ENCODE measurements at places on chromosomes 16 and 17.

- DNase-seq = no peak
These were observed 42.4 kb downstream of the PPL start for GRCh38 chr16:4894276-4895150.

- DNase-seq = no peak
These were observed 49.3 kb downstream of the N4BP1 start for GRCh38 chr16:48560692-48561091.

DNA sequence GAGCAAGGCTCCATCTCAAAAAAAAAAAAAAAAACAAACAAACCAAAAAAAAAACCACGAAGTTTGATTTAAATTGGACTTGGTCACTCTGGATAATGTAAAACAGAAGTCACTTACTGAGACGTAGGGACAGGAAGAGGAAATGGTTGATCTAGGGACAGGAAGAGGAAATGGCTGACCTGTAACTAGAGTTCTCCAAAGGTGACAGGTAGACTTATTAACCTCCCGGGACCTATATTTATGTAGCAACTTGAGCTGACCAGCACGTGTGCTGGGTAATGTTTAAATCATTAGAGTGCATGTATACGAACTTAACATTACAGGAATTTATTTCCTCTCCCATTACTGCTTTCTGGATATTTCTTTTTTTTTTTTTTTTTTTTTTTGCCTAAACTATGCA is 81.5 kb upstream of the DHX40 start:
- DNase-seq = no peak

- no peak for DNase-seq
These were observed 73.2 kb upstream of the RPL38 start for GRCh38 chr17:74130276-74130675.

- no peak for DNase-seq
These were observed 112.5 kb upstream of the SOX9 start for GRCh38 chr17:72008236-72008876.

GRCh38 chr17:77869665-77870132 is 88.8 kb upstream of the TNRC6C start:
- DNase-seq = no peak

GRCh38 chr17:45896803-45897693 is 2.7 kb downstream of the MAPT start:
- no peak for DNase-seq

DNA sequence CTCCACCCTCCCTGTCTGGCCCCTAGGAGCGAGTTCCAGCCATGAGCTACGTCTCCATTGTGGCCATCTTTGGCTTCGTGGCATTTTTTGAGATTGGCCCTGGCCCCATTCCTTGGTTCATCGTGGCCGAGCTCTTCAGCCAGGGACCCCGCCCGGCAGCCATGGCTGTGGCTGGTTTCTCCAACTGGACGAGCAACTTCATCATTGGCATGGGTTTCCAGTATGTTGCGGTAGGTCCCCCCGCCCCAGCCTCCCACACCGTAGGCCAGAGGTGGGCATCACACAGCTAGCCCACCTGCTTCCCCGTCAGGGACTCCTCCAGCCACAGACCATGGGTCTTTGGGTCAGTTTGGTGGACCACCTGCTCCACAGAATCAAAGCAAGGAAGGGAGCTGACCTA is 4.2 kb downstream of the SLC2A4 start:
- no peak for DNase-seq

GRCh38 chr16:17654142-17654541 is 183.4 kb upstream of the XYLT1 start:
- DNase-seq = no peak

DNA sequence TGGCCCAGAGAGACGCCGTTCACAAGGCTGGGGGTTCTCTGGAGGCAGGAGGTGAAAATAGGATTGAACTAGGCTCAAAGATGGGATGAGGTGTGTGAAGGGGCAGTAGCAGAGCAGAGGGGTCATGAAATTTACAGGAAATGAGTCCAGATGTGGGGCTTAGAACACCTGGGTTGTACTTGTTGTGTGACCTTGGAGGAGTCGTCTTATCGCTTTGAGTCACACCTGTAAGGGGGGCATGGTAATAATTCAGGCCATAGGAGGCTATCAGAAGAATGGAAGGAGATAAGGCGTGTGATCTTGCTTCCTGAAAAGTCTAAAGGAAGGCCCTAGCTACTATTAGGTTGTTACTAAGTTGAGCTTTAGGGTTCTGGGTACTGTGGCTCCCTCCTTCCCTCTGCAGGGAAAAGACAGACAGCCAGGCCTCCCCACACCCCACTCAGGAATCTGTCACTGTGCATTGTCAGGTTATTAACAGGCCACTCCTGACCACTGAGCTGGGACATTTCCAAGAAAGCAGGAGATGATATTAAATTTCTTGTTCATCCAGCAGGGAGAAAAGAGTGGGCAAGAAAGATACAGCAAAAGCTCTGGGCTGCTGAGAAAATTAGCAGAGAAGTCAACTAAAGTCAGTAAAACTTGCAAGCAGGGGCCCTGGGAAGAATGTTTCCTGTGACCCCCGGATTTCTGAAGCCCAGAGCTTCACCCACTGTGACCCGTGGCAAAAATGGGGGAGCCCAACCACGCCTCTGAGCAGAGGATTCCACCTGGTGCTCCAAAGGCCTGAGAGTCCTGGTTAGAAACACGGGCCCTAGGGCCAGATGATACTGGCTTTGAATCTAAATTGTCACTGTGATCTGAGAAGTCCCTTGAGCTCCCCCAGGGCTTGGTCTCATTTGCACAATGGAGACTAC is 6.0 kb upstream of the CDC42EP4 start:
- DNase-seq = no peak

GRCh38 chr17:70552230-70552981 is 383.1 kb downstream of the KCNJ2 start:
- no peak for DNase-seq

- DNase-seq = no peak
These were observed 12.8 kb downstream of the ATPAF2 start for GRCh38 chr17:18025945-18026776.

DNA sequence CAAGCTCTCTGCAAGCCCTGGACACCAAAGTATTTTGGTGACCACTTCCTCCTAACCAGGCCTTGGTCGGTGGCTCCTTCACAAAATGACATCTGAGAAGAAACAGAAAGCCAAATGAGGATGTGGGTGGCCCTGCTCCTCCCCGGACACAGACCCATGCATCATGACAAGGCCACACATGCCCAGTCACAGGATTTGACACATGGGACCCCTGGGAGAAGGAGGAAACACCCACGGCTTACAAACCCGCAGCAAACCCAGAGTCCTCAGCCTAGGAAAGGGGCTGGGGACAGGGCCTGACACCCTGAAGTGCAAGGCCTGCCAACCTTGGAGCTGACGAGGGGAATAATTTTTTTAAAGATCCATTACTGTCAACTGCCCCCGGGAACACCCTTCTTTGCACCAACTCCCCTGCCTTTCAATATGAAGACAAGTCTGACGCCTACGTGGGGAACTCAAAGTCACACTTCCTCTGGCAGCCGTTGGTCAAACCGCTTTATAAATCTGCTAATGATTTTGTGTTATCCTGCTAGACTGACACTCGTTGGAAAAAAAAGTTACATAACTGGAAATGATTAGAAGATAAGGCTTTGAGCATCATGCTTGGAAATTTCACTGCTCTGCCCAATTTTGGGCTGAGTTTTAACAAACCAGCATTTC is 41.3 kb downstream of the GAS7 start:
- no peak for DNase-seq

- no peak for DNase-seq
These were observed 2.9 kb downstream of the CLUH start for GRCh38 chr17:2708585-2709182.

GRCh38 chr17:81683208-81683583 is 401 bp downstream of the ARL16 start:
- no peak for DNase-seq

GRCh38 chr17:77382966-77383612 is 242.3 kb downstream of the SEC14L1 start:
- DNase-seq = no peak

DNA sequence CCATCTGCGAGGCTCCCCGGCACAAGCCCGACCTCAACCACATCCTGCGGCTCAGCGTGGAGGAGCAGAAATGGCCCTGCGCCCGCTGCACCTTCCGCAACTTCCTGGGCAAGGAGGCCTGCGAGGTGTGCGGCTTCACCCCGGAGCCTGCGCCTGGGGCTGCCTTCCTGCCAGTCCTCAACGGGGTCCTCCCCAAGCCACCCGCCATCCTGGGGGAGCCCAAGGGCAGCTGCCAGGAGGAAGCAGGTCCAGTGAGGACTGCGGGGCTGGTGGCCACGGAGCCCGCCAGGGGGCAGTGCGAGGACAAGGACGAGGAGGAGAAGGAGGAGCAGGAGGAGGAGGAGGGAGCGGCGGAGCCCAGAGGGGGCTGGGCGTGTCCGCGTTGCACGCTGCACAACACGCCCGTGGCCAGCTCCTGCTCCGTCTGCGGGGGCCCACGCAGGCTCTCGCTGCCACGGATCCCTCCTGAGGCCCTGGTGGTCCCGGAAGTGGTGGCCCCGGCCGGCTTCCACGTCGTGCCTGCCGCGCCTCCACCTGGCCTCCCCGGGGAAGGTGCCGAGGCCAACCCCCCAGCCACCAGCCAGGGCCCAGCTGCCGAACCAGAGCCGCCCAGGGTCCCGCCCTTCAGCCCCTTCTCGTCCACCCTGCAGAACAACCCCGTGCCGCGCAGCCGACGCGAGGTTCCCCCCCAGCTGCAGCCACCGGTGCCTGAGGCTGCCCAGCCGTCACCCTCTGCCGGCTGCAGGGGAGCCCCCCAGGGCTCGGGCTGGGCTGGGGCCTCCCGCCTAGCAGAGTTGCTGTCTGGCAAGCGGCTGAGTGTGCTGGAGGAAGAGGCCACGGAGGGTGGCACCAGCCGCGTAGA is 13.1 kb upstream of the PRR35 start:
- DNase-seq = no peak

GRCh38 chr16:23996258-23996955 is 160.6 kb downstream of the PRKCB start:
- no peak for DNase-seq

DNA sequence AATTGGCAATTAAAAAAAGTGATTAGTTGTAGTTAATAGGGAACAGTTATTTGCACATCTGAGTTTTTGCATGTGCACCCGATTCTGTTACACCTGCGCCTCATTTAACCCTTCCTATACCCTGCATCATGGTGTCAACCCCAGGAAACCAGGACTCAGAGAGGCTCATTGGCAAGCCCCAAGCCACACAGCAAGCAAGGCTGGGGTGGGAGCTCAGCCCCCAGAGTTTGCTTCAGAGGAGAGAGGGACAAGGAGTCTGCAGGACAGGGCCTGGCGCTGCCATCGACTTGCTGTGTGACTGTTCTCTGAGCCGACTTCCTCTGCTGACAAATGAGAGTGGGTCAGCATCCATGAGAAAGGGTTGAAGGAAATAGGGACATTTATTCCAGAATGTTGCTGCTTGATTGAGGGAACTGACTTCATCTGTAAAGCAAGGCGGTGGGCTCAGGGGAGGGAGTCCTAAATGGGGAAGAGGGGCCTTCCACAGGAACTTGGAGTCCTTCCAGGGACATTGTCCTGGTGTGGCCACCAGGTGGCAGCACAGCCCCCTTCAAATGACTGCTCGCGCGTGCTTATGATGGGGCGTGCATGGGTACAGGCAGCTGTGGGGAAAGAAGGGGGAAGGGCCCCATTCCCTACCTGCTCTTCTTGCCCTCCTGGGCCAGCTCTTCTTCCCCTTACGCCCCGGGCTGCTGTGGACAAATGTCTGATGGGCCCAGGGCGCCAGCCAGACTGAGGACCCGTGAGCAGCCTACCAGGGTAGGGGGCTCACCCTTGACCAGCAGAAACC is 51.6 kb downstream of the NT5M start:
- DNase-seq = peak; percentile 67

DNA sequence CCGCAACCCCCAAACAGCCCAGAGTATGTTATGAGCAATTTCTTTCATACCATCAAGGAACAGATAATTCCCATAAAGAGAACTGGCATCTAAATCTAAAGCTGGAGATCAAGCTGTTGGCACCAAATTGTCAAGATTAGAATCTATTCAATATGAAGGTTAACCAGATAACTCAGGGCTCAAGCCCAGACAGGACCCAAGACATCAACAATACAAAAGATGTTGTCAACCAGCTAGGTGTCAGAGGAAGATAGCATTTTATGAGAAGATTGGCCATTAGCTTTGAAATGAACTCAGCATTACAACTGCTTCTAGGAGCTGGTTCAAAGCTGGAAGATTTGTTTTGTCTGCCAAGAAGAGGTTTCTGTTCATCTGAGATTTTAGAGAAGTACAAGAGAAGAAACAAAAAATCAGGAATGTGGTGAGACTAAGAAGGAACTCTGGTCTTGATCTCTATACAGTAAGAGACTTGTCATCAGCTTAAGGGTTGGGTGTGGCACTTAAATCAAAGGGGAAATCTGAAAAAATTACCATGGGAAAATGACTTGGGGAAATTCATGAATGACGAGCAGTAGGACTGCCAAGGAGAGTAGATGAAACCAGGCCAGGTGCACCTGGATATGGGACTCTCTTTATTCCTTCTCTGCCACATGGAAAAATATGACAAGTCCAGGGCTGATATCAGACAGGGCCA is 64.2 kb upstream of the COX10 start:
- DNase-seq = no peak

All from activated T-cell treated with anti-CD3 and anti-CD28 coated beads for 24 hours (primary cell).